ENCODE measurements at places on chromosomes 6 and 20.

- no peaks in the 10 kb centered on the region for H3K36me3 ChIP-seq
- H3K27ac ChIP-seq, result no peak overlapping the region
These were observed 58.7 kb upstream of the FAM83B start for GRCh38 chr6:54787825-54788224.

DNA sequence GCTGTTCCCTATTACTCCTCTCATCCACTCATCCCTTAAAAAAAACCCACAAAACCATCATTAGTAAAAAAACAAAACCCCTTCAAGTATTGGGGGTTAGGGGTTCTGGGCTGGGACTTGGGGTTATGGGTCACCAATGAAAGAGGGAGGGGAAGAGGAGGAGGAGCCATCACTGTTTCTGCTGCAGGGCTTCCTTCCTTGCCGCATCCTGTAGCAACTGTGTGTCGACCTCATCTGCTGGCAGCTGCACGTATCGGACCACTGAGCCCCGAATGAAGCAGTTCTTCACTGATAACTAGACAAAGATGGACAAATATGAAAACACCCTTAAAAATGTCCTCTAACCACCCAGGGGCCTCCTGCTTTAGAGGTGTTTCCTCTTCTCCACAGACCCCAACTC, 2.0 kb upstream of the VARS1 start:
- peaks cover 5% of the 10 kb centered on the region for H3K4me1 ChIP-seq
- H3K27me3 ChIP-seq, result no peaks in the 10 kb centered on the region
- H3K36me3 ChIP-seq, result peaks cover 12% of the 10 kb centered on the region
- DNase-seq, result no peak
- H3K27ac ChIP-seq, result no peak overlapping the region
- H3K4me3 ChIP-seq, result no peak overlapping the region

- H3K4me3 ChIP-seq, result no peak overlapping the region
- no peaks in the 10 kb centered on the region for H3K36me3 ChIP-seq
- no peak overlapping the region for H3K27ac ChIP-seq
- no peaks in the 10 kb centered on the region for H3K27me3 ChIP-seq
These were observed 28.2 kb upstream of the ATXN1 start for GRCh38 chr6:16789329-16790038.

GRCh38 chr6:11428371-11428770, 109.2 kb upstream of the TMEM170B start:
- H3K36me3 ChIP-seq, result no peaks in the 10 kb centered on the region
- DNase-seq, result no peak
- H3K4me3 ChIP-seq, result no peak overlapping the region
- peaks cover 5% of the 10 kb centered on the region for H3K4me1 ChIP-seq

GRCh38 chr6:10719296-10719963, 3.4 kb upstream of the TMEM14C start:
- peaks cover 7% of the 10 kb centered on the region for H3K4me1 ChIP-seq
- H3K4me3 ChIP-seq, result no peak overlapping the region
- H3K27me3 ChIP-seq, result no peaks in the 10 kb centered on the region

DNA sequence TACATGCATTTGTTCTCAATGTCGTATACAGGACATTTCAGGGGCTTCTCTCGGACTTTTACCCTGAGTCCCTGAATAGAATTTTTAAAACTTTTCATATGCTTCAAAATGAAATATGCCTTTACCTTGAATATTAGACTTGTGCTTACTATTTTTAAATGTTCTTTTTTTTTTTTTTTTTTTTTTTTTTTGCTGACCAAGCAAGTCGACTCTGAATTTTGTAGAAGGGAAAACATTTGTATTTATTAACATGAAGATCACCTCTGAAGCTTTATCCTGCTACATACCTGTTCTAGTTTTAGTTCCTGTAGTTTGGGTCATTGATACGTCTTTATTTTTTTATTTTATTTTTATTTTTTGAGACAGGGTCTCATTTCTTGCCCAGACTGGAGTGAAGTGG, 39.7 kb upstream of the SAYSD1 start:
- no peak overlapping the region for H3K27ac ChIP-seq
- H3K36me3 ChIP-seq, result no peaks in the 10 kb centered on the region
- DNase-seq, result no peak
- H3K4me1 ChIP-seq, result no peaks in the 10 kb centered on the region

- no peaks in the 10 kb centered on the region for H3K36me3 ChIP-seq
- H3K27me3 ChIP-seq, result no peaks in the 10 kb centered on the region
- no peaks in the 10 kb centered on the region for H3K4me1 ChIP-seq
- no peak overlapping the region for H3K4me3 ChIP-seq
- no peak overlapping the region for H3K27ac ChIP-seq
- DNase-seq, result no peak
These were observed 243.5 kb downstream of the CBLN4 start for GRCh38 chr20:55761797-55762196.

GRCh38 chr6:78599526-78599925, 267.8 kb upstream of the IRAK1BP1 start:
- DNase-seq, result no peak
- no peak overlapping the region for H3K4me3 ChIP-seq
- no peak overlapping the region for H3K27ac ChIP-seq
- no peaks in the 10 kb centered on the region for H3K36me3 ChIP-seq
- H3K4me1 ChIP-seq, result no peaks in the 10 kb centered on the region

DNA sequence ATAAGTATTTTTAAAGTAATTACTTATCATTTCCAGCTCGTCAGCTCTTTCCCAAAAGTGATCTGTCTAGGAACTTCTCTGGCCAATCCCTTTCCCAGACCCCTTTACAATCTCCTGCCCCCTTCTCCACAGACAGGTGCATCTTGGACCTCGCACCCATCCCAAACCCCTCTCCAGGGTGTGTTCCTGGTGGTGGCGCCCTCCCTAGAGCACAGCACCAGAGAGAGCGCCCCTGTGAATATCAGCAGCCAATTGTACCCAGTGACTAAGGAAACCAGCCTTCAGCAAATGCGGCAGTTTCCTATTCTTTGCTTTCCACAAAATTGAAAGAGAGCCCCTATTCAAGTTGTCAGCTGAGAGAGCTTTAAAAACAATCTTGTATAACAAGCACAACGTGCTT, 157.7 kb downstream of the RNASET2 start:
- H3K36me3 ChIP-seq, result no peaks in the 10 kb centered on the region
- H3K27me3 ChIP-seq, result no peaks in the 10 kb centered on the region
- no peaks in the 10 kb centered on the region for H3K4me1 ChIP-seq
- DNase-seq, result peak; percentile 17
- no peak overlapping the region for H3K4me3 ChIP-seq

- no peak for DNase-seq
- H3K4me3 ChIP-seq, result no peak overlapping the region
- H3K27me3 ChIP-seq, result no peaks in the 10 kb centered on the region
- no peaks in the 10 kb centered on the region for H3K4me1 ChIP-seq
These were observed 570.7 kb downstream of the HTR1B start for GRCh38 chr6:76892542-76892941.

GRCh38 chr6:165983112-165984072, 184.3 kb downstream of the TBXT start:
- H3K27ac ChIP-seq, result no peak overlapping the region
- DNase-seq, result no peak
- no peaks in the 10 kb centered on the region for H3K36me3 ChIP-seq

GRCh38 chr6:215335-216034, 76.8 kb upstream of the DUSP22 start:
- H3K4me3 ChIP-seq, result no peak overlapping the region
- H3K27me3 ChIP-seq, result peaks cover 3% of the 10 kb centered on the region
- peak; percentile 46 for DNase-seq

DNA sequence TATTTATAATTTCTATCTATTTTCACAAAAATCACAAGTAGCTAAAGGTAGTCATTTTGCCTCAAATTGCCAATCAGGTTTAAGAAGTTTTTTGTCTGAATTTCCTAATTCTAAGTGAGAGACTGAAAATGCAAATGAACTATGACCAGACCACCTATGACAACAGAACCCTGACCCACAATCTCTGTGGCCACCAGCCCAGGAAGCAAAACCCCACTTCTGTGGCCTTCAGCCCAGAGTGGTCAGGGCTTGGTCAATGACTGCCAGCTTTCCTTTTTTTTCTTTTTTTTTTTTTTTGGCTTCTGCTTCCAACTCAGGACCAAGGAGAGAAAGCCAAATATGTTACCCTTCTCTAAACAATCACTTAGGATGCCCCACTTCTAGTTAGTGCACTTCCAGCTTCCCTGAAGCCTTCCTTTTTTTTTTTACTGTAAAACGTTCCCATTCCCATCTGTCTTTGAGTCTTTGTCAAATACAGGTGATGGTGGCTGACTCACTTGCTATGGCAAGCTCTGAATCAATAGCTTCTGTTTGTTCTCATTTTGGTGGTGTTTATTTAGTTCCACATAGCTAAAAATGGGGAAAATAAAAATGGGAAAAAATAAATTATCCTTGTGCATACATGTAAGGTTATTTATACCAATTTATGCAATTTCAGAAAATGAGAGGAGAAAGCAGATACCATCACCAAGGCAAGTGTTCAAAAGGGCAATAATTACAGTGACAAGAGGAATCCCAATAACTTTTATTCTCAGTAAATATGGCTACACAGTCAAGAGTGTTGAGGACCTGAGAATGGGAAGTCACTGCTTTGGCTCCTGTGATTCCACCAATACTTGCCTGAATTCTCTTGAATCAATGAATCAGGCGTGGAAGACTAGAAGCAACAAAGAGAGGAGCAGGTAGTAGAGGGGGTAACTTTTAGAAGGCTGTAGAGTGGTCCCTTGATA, 170.3 kb upstream of the PDE7B start:
- H3K4me3 ChIP-seq, result no peak overlapping the region
- no peak for DNase-seq
- H3K4me1 ChIP-seq, result no peaks in the 10 kb centered on the region
- no peak overlapping the region for H3K27ac ChIP-seq
- H3K36me3 ChIP-seq, result no peaks in the 10 kb centered on the region
- H3K27me3 ChIP-seq, result no peaks in the 10 kb centered on the region

DNA sequence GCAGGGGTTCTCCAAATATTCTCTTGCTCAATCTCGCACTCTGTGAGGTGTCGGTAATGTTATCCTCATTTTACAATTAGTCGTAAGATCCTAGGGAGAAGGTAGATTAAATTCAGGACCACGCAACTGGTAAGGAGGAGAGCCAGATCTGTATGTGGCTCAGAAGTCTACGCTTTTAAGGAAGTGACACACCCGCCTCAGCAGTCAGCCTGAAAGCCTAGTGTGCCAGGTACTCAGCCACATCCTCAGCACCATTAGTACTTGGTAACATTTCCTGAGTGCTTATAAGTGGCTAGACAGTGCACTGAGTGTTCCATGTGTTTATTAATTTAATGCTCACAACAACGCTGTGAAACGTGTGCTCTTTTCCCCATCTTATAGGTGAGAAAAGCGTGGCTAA, 63.7 kb downstream of the DHX35 start:
- peaks cover 40% of the 10 kb centered on the region for H3K36me3 ChIP-seq
- no peaks in the 10 kb centered on the region for H3K27me3 ChIP-seq
- H3K27ac ChIP-seq, result no peak overlapping the region
- DNase-seq, result no peak

- no peak for DNase-seq
- H3K4me3 ChIP-seq, result no peak overlapping the region
- H3K36me3 ChIP-seq, result no peaks in the 10 kb centered on the region
- H3K27me3 ChIP-seq, result no peaks in the 10 kb centered on the region
These were observed 75.2 kb upstream of the MYL9 start for GRCh38 chr20:36466089-36466488.

GRCh38 chr20:63765902-63766301, 26.3 kb downstream of the SLC2A4RG start:
- H3K27ac ChIP-seq, result no peak overlapping the region
- peaks cover 18% of the 10 kb centered on the region for H3K36me3 ChIP-seq
- H3K4me3 ChIP-seq, result no peak overlapping the region
- no peak for DNase-seq

DNA sequence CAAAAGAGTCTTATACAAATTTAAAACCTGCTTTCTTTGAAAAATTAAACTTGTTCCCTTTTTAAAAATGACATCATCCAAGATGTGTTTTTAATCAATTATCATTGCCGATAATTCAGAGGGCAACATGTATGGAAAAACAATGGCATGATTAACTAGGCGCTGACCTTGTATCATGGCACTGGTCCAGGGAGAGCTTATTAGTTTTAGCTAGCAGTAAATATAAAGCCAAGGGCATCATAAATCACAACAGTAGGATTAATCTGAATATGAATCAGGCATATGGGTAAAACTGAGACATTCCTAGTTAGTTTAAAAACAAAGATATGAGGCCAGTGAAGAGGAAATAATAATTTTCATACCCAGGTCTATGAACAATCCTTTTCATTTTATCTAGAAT, 374.0 kb downstream of the HDGFL1 start:
- no peak overlapping the region for H3K27ac ChIP-seq
- no peaks in the 10 kb centered on the region for H3K4me1 ChIP-seq
- no peaks in the 10 kb centered on the region for H3K27me3 ChIP-seq
- no peak overlapping the region for H3K4me3 ChIP-seq
- no peaks in the 10 kb centered on the region for H3K36me3 ChIP-seq

- H3K4me1 ChIP-seq, result peaks cover 11% of the 10 kb centered on the region
- no peak for DNase-seq
- H3K36me3 ChIP-seq, result no peaks in the 10 kb centered on the region
- H3K4me3 ChIP-seq, result no peak overlapping the region
These were observed 75.7 kb upstream of the PTPRT start for GRCh38 chr20:43265449-43265848.

GRCh38 chr20:5608104-5608441, 142.1 kb upstream of the SHLD1 start:
- no peak for DNase-seq
- H3K36me3 ChIP-seq, result no peaks in the 10 kb centered on the region
- H3K4me1 ChIP-seq, result peaks cover 7% of the 10 kb centered on the region

DNA sequence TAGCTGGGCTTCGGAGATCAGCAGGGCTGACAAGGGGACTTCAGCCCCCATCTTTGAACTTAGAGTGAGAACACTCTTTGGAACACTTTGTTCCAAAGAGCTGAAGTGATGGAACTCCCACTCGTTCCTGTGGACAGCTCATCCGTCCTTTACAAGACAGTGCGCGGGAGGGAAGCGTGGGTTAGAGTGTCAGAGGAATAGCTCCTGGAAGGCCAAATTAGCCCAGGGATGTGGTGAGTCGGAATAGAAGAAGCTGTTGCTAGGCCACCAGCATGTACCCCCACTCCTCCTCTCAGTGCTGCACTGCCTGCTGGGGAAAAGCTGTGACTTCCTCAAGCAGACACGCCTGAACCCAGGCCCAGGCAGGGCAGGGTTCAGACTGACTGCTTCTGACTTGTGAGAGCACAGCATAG, 1.7 kb downstream of the SDCBP2 start:
- peaks cover 9% of the 10 kb centered on the region for H3K4me1 ChIP-seq
- H3K4me3 ChIP-seq, result no peak overlapping the region
- H3K36me3 ChIP-seq, result no peaks in the 10 kb centered on the region
- peak overlapping the region; percentile 94 for H3K27ac ChIP-seq
- no peak for DNase-seq

- H3K4me1 ChIP-seq, result no peaks in the 10 kb centered on the region
- no peak overlapping the region for H3K27ac ChIP-seq
- no peaks in the 10 kb centered on the region for H3K27me3 ChIP-seq
- no peaks in the 10 kb centered on the region for H3K36me3 ChIP-seq
- H3K4me3 ChIP-seq, result no peak overlapping the region
- no peak for DNase-seq
These were observed 73.7 kb upstream of the ESR1 start for GRCh38 chr6:151733680-151734320.

DNA sequence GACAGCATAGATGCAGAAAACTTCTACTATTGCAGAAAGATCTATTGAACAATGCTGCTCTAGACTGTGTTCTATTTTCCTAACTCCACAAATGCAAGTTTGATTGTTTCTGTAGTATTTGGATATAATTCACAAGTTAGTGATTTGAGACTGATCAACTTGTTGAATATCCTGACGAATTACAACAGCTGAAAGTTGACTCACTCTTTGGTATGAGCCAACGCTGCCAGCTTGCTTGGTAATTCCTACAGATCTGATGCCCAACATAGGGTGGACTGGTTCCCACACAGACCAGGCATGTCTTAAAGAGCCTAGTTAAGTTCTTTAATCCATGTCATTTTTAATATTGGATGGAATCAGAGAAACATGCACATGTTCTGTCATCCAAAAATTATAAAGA, 231.0 kb upstream of the RAB32 start:
- no peaks in the 10 kb centered on the region for H3K36me3 ChIP-seq
- H3K4me3 ChIP-seq, result no peak overlapping the region
- no peaks in the 10 kb centered on the region for H3K4me1 ChIP-seq
- H3K27me3 ChIP-seq, result no peaks in the 10 kb centered on the region
- no peak overlapping the region for H3K27ac ChIP-seq
- DNase-seq, result no peak
